Psoas muscle (tissue), 8 donors: ENCODE measurements at places on chromosomes 5 and 9. TPM values are rescaled to one million over a fixed set of nuclear protein-coding genes. Genes with fewer than 3 reads are reported as not detected.

GRCh38 chr9:137590123-137590468 is 216 bp downstream of the ZMYND19 start:
- H3K27ac ChIP-seq: no peak overlapping the region
- H3K4me3 ChIP-seq: peak overlapping the region; percentile 81
- H3K4me1 ChIP-seq: peaks cover 9% of the 10 kb centered on the region
- no peaks in the 10 kb centered on the region for H3K36me3 ChIP-seq
- DNase-seq: no peak

DNA sequence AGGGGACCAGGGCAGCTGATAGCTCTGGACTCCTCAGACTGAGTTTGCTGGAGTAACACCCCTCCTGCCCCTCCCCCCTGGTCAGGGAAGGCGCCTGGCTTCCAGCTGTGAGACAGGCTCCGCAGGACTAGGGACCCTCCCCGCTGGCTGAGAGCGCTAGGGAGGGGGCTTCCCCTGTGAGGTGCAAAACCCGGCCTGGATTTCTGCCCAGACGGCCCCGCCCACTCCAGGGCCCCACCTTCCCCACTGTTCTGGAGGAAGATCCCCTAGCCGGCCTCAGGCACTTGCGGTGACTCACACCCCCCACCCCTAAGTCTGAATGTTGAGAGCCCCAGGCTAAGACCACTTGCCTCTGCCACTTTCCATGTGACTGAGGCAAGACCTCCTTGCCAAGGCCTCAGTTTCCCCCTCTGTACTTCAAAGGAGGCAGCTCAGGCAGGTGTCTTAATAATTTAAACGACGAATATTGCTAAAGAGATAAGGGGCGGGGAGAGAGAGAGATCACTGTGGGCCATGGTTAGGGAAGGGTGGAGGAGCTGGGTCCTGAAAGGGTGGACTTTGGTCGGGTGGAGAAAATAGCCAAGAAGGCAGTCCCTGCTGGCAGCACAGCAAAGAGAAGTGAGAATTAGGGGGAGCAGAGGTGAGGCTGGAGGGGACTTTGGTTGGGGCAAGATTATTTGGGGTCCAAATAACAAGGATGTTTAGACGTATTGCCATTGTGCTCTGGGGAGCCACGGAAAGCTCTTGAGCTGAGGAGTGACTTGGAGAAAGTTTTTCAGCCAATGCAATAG is 1.0 kb upstream of the DAB2IP start:
- H3K27me3 ChIP-seq: no peaks in the 10 kb centered on the region
- no peaks in the 10 kb centered on the region for H3K36me3 ChIP-seq
- peak; percentile 33 for DNase-seq
- H3K27ac ChIP-seq: peak overlapping the region; percentile 63
- H3K4me3 ChIP-seq: peak overlapping the region; percentile 73

DNA sequence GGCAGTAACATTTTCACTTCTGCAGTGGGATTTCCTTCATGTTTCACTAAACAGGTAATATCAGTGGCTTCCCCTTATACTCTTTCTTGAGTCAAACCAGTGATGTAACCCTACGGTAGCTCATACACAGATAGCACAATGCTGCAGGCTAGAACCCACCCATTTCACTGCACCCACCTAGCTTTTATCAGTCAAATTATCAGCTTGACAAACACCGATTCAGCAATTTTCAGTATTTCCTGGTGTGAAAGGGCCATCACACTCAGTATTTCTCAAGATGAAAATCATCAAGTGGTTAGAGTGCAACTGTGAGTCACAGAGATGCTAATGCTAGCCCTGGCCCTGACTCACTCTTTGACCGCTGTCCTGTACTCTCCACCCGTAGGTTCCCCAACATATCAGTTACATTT is 242.3 kb upstream of the PTGER4 start:
- no peaks in the 10 kb centered on the region for H3K36me3 ChIP-seq
- no peak for DNase-seq
- H3K27ac ChIP-seq: no peak overlapping the region
- no peaks in the 10 kb centered on the region for H3K27me3 ChIP-seq
- no peak overlapping the region for H3K4me3 ChIP-seq
- H3K4me1 ChIP-seq: no peaks in the 10 kb centered on the region

GRCh38 chr5:13745508-13745907 is 199.0 kb downstream of the DNAH5 start:
- no peaks in the 10 kb centered on the region for H3K36me3 ChIP-seq
- H3K4me1 ChIP-seq: no peaks in the 10 kb centered on the region

DNA sequence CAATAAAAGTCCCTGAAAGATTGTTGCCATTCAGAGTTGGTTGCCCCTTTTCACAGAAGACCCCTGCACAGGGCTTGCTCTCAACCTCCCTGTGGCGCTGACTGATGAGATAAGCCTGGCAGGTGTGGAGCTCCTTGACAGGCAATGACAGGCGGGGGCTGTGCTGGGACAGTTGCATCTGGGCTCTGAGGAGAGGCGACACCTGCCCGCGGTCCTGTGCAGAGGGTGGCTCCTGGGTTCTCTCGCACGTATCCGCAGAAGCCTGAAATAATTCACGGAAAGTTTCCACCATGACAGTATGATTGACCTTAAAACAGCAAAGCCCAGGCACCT is 19.8 kb upstream of the EXOC3 start:
- H3K4me3 ChIP-seq: no peak overlapping the region
- no peak overlapping the region for H3K27ac ChIP-seq
- no peaks in the 10 kb centered on the region for H3K4me1 ChIP-seq
- no peaks in the 10 kb centered on the region for H3K36me3 ChIP-seq
- peaks cover 4% of the 10 kb centered on the region for H3K27me3 ChIP-seq

DNA sequence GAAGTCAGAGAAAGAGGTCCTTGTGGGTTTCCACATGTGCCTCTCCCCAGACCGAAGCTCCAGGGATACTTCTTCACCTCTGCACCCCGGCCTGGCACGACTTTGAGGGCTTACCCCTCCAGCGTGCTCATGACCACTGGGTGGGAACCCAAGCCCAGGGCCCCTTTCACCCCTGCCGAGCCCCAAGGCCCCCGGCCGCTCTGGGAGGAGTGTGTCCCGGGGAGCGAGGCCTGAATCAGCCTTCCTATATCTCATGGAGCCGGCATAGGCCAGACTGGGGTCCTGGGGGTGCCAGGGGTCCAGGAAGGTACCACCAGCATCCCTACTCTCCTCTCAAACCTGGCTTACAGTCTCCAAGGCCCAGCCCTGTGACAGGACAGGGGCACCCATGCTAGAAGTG is 17.1 kb downstream of the TERT start:
- H3K36me3 ChIP-seq: no peaks in the 10 kb centered on the region
- DNase-seq: no peak

DNA sequence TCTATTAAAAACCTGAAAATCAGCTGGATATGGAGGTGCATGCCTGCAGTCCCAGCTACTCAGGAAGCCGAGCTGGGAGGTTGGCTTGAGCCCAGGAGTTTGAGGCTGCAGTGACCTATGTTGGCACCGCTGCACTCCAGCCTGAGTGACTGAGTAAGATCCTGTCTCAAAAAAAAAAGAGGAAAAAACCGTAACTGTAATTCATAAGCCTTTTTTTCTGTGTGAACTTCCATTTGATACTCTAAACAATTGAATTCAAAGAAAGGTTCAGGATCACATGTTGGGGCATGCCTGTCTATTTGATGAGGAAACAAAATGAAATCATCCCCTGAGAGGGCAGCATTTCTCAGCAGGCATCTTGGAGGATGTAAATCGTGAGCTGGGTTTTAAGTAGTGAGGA is 38.8 kb downstream of the ITGA2 start:
- no peak overlapping the region for H3K27ac ChIP-seq
- H3K4me3 ChIP-seq: no peak overlapping the region
- no peaks in the 10 kb centered on the region for H3K36me3 ChIP-seq
- no peaks in the 10 kb centered on the region for H3K4me1 ChIP-seq
- H3K27me3 ChIP-seq: no peaks in the 10 kb centered on the region
- peak; percentile 19 for DNase-seq

The PCDHAC1 gene
- 0.08 TPM for total RNA-seq
